ENCODE measurements at places on chromosomes 2 and 18. TPM values are rescaled to one million over a fixed set of nuclear protein-coding genes. Genes with fewer than 3 reads are reported as not detected.

DNA sequence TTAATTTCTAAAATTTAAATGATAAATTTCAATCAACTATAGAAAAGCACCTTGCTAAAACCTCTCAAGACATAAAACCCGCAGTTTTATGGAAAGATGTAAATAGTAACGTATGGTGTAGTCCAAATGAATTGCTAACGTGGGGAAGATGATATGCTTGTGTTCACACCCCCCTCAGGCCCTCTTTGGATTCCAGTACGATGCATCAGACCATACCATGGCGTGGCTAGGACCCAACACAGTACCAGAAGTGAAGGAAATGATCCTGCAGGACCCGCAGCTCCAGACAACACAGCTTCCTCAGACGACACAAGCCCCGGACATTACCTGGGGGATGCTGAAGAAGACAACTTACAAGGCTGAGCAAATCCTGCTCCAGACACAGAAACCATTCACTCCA lies 60.1 kb upstream of the DYSF start:
- no peak overlapping the region for H3K4me3 ChIP-seq
- no peak for DNase-seq
- no peak overlapping the region for H3K27ac ChIP-seq

GRCh38 chr2:240584486-240585031 lies 2.0 kb upstream of the CAPN10 start:
- H3K27me3 ChIP-seq = no peaks in the 10 kb centered on the region
- H3K36me3 ChIP-seq = peaks cover 5% of the 10 kb centered on the region
- no peak for DNase-seq

DNA sequence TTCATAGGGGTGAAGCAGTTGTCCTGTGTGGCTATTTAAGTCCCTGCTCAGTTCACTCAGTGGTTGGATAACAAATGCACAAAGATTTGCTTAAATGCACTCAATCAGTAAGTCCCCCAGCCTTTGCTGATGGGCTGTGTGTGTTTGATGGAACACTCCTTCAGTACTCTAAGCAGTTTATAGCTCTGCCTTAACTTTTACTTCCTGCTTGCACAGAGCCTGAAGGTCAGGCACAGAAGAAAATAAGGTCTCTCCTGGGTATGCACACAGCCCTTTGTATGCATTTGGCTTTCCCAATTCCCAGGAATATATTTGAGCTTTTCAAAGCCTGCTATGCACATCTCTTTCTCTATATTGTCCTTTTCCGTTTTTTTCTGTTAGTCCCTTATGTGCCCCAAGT lies 208.7 kb upstream of the STK17B start:
- no peaks in the 10 kb centered on the region for H3K36me3 ChIP-seq
- no peaks in the 10 kb centered on the region for H3K27me3 ChIP-seq
- H3K27ac ChIP-seq = no peak overlapping the region
- H3K4me1 ChIP-seq = peaks cover 14% of the 10 kb centered on the region
- no peak for DNase-seq

- H3K4me1 ChIP-seq = no peaks in the 10 kb centered on the region
- no peak overlapping the region for H3K4me3 ChIP-seq
- H3K27ac ChIP-seq = no peak overlapping the region
- DNase-seq = no peak
These were observed 20.2 kb downstream of the LGALSL start for GRCh38 chr2:64474121-64474571.

GRCh38 chr18:70024829-70025228 lies 77.2 kb upstream of the CD226 start:
- no peak overlapping the region for H3K27ac ChIP-seq
- no peaks in the 10 kb centered on the region for H3K36me3 ChIP-seq
- no peaks in the 10 kb centered on the region for H3K27me3 ChIP-seq
- no peak for DNase-seq

DNA sequence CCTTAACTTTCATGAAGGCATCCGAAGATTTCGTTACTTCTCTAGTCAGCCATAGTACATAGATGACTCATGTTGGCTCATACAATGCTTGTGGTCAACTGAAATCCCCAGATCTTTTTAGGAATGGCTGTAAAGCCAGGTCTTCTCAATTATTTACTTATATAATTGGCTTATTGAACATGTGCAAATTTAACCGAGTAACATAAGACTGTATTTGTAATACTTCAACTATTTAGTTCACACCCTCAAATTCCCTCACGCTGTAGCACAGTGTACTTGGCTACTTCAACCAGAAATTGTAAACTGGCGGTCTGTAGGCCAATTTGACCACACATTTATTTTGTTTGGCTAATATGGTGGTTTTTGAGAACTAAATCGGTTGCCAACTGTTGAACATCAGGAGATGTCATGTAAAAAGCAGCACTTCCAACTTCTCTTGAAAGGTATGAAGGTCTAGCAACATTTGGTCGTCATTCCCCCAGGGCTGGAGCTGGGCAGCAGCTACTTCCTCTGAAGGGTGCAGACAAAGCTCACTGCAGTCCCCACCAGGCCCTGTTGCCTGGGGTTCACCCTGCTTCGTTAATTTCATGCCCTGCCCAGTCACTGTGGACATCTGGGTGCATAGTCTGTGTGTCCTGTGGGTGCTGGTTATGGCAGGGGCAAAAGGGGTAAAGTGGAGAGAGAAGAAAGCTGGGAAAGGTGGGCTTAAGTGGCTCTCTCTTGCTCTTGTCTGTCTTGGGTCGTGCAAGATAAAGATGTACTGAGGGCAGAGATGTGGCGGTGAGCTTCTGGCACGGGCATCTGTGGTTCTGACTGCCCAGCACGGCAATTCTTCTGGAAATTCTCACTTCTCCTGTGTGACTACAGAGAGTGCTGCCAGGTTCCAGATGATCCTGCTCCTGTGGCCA lies 3.2 kb upstream of the SH3RF3 start:
- H3K27me3 ChIP-seq = no peaks in the 10 kb centered on the region
- H3K4me3 ChIP-seq = no peak overlapping the region
- no peak overlapping the region for H3K27ac ChIP-seq
- H3K36me3 ChIP-seq = no peaks in the 10 kb centered on the region
- H3K4me1 ChIP-seq = peaks cover 7% of the 10 kb centered on the region
- DNase-seq = no peak

DNA sequence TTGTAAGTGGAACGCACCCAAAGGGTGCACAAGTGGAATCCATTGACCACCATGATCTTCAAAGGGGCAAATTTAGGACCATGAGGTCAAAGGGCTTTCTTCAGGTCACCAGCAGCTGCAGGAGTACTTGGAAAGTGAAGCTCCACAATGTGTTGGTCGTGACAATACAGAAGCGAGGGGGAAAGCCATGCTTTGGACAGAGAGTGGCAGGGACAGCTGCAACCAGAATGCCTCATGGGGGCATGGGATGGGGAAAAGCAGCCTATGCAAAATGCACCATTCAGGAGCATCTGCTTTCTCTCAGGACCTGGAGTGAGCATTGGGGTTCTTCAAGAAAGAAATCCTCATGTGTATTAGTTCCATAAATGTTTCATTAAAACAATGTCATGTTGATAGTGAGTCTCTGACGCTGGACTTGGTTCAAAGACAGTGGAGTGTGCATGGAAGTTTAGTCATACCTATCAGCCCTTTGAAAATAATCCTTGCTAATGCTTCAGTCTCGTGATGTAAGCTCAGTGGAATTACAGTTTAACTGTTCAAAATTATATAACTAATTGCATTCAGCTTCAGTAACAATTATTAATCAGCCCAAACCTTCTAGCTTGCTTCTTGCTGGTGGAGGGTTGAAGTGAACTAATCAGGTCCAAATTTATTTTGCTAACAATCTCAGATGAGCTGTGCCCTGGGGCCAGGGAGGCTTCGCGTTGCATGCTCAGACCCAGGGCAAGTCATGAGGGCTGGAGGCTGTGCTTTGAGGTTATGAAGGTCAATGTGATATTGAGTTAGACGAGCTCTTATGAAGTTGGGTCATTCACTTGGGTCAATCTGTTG lies 41.6 kb downstream of the ACKR3 start:
- H3K27me3 ChIP-seq = no peaks in the 10 kb centered on the region
- H3K4me1 ChIP-seq = no peaks in the 10 kb centered on the region
- H3K4me3 ChIP-seq = no peak overlapping the region
- H3K36me3 ChIP-seq = no peaks in the 10 kb centered on the region
- no peak for DNase-seq

- H3K36me3 ChIP-seq = no peaks in the 10 kb centered on the region
- H3K4me1 ChIP-seq = no peaks in the 10 kb centered on the region
- no peak overlapping the region for H3K4me3 ChIP-seq
- H3K27ac ChIP-seq = no peak overlapping the region
- H3K27me3 ChIP-seq = no peaks in the 10 kb centered on the region
- no peak for DNase-seq
These were observed 494.6 kb upstream of the MYT1L start for GRCh38 chr2:2825516-2826208.

DNA sequence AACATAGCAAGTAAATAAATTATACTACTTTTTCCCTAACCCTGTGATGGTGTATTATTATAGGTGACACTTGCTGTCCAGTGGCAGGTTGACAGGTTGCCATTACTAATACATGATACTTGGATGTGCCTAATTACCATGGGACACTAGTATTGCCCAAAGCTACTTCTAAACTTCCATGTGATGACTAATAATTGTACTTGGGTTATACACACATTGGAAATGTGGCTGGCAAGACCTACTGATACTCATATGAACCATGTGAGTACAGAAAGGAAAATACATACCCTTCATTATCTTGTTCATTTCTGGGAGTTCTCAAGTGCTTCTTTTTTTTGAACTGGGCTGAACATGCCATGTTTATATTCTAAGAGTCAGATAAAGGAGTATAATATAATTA lies 156.4 kb downstream of the IKZF2 start:
- no peaks in the 10 kb centered on the region for H3K4me1 ChIP-seq
- DNase-seq = no peak
- H3K27ac ChIP-seq = no peak overlapping the region
- H3K4me3 ChIP-seq = no peak overlapping the region

GRCh38 chr2:15367205-15367604 lies 193.9 kb downstream of the NBAS start:
- H3K4me3 ChIP-seq = no peak overlapping the region
- H3K27ac ChIP-seq = no peak overlapping the region
- H3K36me3 ChIP-seq = no peaks in the 10 kb centered on the region
- H3K27me3 ChIP-seq = no peaks in the 10 kb centered on the region
- no peaks in the 10 kb centered on the region for H3K4me1 ChIP-seq
- no peak for DNase-seq

GRCh38 chr2:232959139-232959538 lies 53.9 kb downstream of the NGEF start:
- no peak overlapping the region for H3K4me3 ChIP-seq
- no peaks in the 10 kb centered on the region for H3K4me1 ChIP-seq
- peaks cover 18% of the 10 kb centered on the region for H3K27me3 ChIP-seq
- H3K36me3 ChIP-seq = no peaks in the 10 kb centered on the region
- DNase-seq = no peak

GRCh38 chr18:47953471-47953931 lies 23.0 kb upstream of the SMAD2 start:
- no peak overlapping the region for H3K27ac ChIP-seq
- H3K27me3 ChIP-seq = no peaks in the 10 kb centered on the region
- H3K4me3 ChIP-seq = no peak overlapping the region
- no peak for DNase-seq
- H3K4me1 ChIP-seq = peaks cover 7% of the 10 kb centered on the region
- H3K36me3 ChIP-seq = no peaks in the 10 kb centered on the region

DNA sequence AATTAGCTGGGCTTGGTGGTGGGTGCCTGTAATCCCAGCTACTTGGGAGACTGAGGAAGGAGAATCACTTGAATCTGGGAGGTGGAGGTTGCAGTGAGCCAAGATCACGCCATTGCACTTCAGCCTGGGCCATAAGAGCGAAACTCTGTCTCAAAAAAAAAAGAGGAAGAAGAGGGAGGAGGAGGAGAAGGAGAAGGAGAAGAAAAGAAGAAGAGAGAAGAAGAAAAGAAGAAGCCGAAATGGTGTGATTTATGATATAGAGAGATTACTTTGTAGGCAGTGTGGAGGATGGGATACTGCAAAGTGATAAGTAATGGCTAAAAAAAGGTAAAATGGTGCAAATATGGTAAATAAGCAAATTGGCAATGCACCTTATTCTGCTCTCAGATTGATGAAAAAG lies 25.1 kb downstream of the THNSL2 start:
- peaks cover 6% of the 10 kb centered on the region for H3K27me3 ChIP-seq
- no peak overlapping the region for H3K4me3 ChIP-seq
- no peak overlapping the region for H3K27ac ChIP-seq
- peaks cover 8% of the 10 kb centered on the region for H3K4me1 ChIP-seq
- H3K36me3 ChIP-seq = no peaks in the 10 kb centered on the region
- no peak for DNase-seq

- no peaks in the 10 kb centered on the region for H3K4me1 ChIP-seq
- H3K4me3 ChIP-seq = no peak overlapping the region
- no peak for DNase-seq
- no peaks in the 10 kb centered on the region for H3K27me3 ChIP-seq
These were observed 32.8 kb upstream of the DAPL1 start for GRCh38 chr2:158762336-158762735.

- DNase-seq = no peak
- no peaks in the 10 kb centered on the region for H3K27me3 ChIP-seq
- no peak overlapping the region for H3K27ac ChIP-seq
- H3K36me3 ChIP-seq = no peaks in the 10 kb centered on the region
- H3K4me3 ChIP-seq = no peak overlapping the region
- no peaks in the 10 kb centered on the region for H3K4me1 ChIP-seq
These were observed 71.3 kb upstream of the NRXN1 start for GRCh38 chr2:51103205-51103604.

DNA sequence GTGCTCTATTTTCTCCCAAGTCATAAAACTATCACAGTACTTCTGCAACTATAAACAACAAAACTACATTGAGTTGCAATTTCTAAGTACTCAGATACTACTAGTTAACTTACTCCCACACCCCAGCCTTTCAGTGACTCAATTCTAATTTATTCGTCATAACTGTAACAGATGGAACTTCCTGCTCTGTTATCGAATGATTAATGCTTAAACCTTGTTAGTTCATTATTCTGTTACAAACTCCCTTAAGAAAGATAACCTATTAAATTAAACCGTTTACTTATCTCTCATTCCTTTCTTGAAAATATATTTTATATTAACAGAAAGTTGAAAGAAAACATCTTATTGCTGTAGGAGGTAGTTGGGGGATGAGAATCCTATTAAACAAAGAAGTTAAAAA lies 17.0 kb downstream of the TNFAIP6 start:
- no peaks in the 10 kb centered on the region for H3K27me3 ChIP-seq
- H3K4me1 ChIP-seq = no peaks in the 10 kb centered on the region
- no peak overlapping the region for H3K27ac ChIP-seq
- H3K36me3 ChIP-seq = no peaks in the 10 kb centered on the region
- H3K4me3 ChIP-seq = no peak overlapping the region
- DNase-seq = no peak

The VWC2L gene
- not detected for total RNA-seq

The ASNSD1 gene
- total RNA-seq = 48.4 TPM

The DDX18 gene
- 44.5 TPM for total RNA-seq

The NT5C1B gene
- total RNA-seq = not detected

The LDLRAD4 gene
- total RNA-seq = 20.4 TPM

The CDH2 gene
- total RNA-seq = 10.9 TPM

The ANKRD30BL gene
- not detected for total RNA-seq

The CASP10 gene
- total RNA-seq = 3.3 TPM

The HOXD3 gene
- 0.86 TPM for total RNA-seq

The SP140 gene
- 2.5 TPM for total RNA-seq
